ENCODE measurements at places on chromosomes 7 and 10. TPM values are rescaled to one million over a fixed set of nuclear protein-coding genes. Genes with fewer than 3 reads are reported as not detected.

The GRM3 gene
- total RNA-seq, result not detected

The HMX3 gene
- total RNA-seq, result not detected

The PLPP4 gene
- total RNA-seq, result 0.46 TPM

The SLC16A9 gene
- total RNA-seq, result 0.55 TPM

The NXPH1 gene
- not detected for total RNA-seq

The FGF8 gene
- total RNA-seq, result not detected

The AKR1C4 gene
- total RNA-seq, result not detected

The DEPP1 gene
- total RNA-seq, result 22.6 TPM

The HILPDA gene
- total RNA-seq, result 46.7 TPM

The FOXP2 gene
- 2.4 TPM for total RNA-seq

The CCNY gene
- total RNA-seq, result 71.9 TPM

All from smooth muscle cell of bladder (primary cell).